ENCODE measurements at places on chromosomes 5 and 9. TPM values are rescaled to one million over a fixed set of nuclear protein-coding genes. Genes with fewer than 3 reads are reported as not detected.

GRCh38 chr5:137344723-137345322, 154.3 kb downstream of the SPOCK1 start:
- peak; percentile 54 for DNase-seq

DNA sequence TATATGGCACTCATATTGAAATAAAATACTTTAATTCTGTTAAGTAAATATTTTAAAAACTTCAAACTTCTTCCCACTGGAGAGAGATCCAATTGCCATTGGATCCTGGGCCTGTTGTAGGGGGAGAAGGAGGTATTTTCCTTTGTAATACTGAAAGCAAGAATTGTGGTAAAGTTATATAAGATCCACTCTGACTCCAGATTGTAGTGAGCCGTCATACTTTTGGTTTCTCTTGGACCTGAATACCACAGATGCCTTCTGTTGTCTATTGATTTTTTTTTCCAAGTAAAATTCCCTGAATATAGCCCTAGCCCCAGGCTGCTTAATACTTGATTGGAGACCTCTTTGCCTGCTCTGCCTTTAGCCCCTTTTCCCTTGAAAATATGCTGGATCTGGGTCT, 86.9 kb downstream of the ATG10 start:
- DNase-seq = no peak

DNA sequence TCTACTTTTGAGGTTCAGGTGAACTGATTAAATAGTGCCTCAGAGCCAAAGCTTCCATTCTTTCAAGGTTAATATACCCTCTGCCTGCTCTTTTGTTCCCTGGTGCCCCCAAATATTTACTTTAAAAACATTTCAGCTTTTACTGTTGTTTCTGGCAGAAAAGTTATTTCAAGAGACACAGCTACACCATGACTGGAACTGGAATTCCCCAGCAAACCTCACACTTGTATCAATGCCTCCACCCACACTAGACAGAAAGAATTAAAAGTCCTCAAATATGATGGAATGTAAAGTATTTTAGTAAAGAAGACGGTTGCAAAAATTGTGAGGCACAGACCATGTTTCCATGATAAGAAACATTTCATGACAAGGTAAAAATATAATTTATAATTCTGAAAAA, 720.2 kb upstream of the TYRP1 start:
- DNase-seq = no peak

DNA sequence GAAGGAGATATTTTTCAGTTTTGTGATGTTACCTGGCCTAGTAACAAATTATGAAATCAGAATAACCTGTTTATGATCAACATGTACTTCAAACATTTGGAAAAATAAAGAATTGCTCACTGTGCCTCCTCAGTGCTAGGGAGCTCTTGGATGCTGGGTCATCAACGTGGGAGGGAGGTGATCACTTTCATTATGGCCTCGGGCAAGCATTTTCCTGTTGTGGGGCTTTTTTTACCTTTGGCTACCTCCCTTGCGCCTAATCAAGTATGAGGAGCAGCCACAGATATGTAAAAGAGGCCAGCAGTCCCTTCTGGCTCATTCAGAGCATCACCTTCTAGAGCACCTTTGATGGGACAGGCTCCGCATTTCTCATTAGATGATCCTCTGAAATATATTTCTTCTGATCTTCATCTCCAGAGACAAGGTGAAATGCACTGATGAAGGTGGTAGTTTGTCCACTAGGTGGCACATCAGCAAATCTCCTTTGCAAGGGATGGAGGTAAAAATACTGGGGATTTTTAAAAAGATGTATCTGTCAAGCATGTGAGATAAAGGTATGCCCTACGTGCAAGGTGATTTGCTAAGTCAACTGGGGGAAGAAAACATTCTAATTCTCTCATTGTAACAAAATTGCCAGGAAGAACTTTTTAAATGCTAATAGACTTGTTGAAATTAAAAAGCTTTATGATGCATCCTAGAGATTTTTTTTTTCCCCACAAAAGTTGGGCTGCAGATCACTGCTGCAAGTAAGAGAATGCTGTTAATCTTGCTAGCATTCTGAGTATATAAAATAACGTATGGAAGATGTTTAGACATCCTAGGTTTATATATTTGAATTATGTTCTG, 218.2 kb downstream of the MAST4 start:
- DNase-seq = peak; percentile 68

GRCh38 chr5:154221371-154221896, 30.9 kb downstream of the GALNT10 start:
- peak; percentile 13 for DNase-seq

DNA sequence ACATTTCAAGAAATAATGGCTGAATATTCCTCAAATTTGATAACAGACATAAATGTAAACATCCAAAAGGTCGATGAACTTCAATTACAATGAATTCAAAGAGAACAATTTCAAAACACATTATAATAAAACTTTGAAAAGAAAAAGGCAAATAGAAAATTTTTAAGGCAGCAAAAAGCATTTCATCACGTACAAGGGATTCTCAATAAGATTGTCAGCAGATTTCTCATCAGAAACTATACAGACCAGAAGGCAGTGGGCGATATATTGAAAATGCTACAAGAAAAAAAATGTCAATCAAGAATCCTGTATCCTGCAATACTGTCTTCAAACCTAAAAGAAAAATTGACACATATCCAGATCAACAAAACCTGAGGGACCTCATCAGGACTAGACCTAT, 62.0 kb downstream of the EDIL3 start:
- DNase-seq = no peak

GRCh38 chr5:38497946-38498345, 58.5 kb downstream of the LIFR start:
- peak; percentile 16 for DNase-seq

- no peak for DNase-seq
Observed at GRCh38 chr5:101585366-101585765, 682.3 kb upstream of the ST8SIA4 start.

- no peak for DNase-seq
Observed at GRCh38 chr9:75788006-75788634, 102.4 kb upstream of the PCSK5 start.

DNA sequence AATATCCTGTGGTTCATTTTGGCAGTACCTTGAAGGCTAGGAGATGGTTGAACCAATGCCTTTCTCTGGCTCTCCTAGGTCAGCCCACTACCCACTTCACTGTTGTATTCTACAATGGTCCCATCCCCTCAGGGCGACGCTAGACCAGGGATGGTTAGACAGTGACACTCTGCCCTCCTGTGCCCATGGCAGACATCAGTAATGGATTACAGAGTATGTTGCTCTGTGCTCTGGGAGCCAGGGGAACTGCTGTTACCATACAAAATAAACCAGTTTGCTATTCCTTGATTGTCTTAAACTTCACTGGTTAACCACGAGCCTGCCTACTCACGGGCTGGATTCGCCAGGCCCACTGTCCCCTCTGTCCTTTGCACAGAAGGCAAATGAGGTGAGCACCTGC, 33.7 kb downstream of the NCS1 start:
- DNase-seq = no peak

GRCh38 chr5:175037820-175038219, 313.4 kb downstream of the MSX2 start:
- no peak for DNase-seq

GRCh38 chr9:127423476-127423933, 677 bp upstream of the ZNF79 start:
- peak; percentile 13 for DNase-seq

- DNase-seq = no peak
Observed at GRCh38 chr9:124217836-124218437, 39.8 kb upstream of the NEK6 start.

- no peak for DNase-seq
Observed at GRCh38 chr5:167616043-167616890, 675.2 kb upstream of the WWC1 start.

- DNase-seq = no peak
Observed at GRCh38 chr9:126489581-126490213, 124.0 kb upstream of the LMX1B start.

DNA sequence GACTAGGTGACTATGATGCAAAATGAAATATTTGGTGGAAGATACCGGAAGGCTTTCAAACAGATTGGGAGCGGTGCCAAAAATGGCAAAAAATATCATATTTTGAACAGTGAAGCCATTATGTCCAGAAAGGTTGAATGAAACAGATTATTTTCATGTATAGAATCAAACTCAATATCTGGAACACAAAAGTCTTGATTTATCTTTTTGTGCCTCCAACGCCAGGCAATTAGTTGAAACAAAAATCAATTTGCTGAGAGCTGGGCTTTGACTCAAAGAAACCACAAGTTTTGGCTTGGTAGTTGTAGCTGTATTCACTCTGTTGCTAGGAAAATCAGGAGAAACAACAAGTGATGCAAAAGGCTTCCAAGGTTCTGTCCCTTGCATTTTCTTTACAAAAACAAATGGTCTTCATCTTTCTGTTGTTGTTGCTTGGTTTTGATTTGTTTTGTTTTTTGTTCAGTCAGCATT, 421.7 kb upstream of the TYRP1 start:
- DNase-seq = no peak

DNA sequence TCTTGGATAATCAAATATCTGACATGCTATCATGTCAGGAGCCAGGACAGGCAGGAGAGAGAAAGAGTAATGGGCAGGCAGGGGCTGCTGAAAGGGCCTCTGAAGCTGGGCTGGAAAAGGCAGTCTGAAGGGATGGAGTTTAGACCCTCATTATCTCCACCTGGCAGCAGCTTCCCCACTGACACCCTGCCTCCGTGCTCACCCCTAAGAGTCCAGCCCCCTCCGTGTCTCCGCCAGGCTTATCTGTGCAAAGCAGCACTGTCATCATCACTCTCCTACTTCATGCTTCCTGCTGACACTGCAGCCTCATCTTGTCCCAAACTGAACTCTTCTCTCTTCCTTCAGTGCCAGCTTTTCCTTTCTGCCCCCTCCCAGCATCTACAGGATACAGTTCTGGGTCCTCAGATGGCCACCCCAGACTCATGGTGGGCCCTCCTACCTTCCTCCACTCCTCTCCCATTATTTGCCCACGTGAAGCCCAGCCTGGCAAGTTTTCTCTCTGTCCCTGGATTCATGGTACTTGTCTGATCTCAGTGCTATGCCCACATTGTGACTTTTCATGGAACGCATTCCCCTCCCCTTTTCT, 70.9 kb upstream of the KLF9 start:
- no peak for DNase-seq

DNA sequence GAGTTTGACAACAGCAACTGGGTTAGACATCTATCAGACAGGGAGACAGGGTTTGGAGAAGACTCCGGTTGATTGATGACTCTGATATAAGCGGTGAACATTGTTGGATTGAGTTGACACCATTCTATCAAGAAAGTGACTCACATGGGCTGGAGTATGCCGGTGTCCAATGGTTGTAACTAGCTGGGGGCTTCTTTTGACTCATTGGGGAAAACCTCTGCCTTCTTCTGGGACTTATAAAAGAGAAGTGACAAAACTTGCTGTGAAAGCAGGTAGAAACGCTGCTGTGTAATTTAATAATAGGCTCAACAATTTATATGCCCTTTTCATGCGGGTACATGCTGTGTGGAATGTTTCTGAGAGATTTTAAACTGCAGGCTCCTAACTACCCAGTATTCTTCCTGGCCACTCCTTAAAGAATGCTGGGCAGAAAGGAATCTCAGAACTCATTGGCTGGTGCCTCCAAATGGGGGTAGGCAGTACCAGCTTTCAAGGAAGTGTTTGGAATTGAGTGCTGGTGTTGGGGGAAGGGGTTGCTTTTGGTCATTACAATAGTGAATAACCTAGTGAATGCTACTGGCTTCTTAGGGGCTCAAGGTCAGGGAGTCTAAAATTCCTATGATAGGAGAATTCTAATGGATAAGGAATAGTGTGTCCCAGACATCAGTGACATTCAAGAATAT, 43.9 kb downstream of the FYB1 start:
- no peak for DNase-seq

The CDX1 gene
- 6.6 TPM for total RNA-seq

The PRLR gene
- 8.2 TPM for total RNA-seq

The SHISAL2B gene
- not detected for total RNA-seq

The F12 gene
- total RNA-seq = 52.9 TPM

The HMCN2 gene
- total RNA-seq = under 0.01 TPM

The KCNT1 gene
- total RNA-seq = not detected

The PTPDC1 gene
- 8.2 TPM for total RNA-seq

The TRAF1 gene
- total RNA-seq = 0.41 TPM

The TICAM2 gene
- not detected for total RNA-seq

The ZMYND19 gene
- total RNA-seq = 78.4 TPM

The CTSV gene
- 9.6 TPM for total RNA-seq

The COQ4 gene
- 71.3 TPM for total RNA-seq

The CYFIP2 gene
- 14.9 TPM for total RNA-seq
